ENCODE measurements at places on chromosomes 3 and 15.

DNA sequence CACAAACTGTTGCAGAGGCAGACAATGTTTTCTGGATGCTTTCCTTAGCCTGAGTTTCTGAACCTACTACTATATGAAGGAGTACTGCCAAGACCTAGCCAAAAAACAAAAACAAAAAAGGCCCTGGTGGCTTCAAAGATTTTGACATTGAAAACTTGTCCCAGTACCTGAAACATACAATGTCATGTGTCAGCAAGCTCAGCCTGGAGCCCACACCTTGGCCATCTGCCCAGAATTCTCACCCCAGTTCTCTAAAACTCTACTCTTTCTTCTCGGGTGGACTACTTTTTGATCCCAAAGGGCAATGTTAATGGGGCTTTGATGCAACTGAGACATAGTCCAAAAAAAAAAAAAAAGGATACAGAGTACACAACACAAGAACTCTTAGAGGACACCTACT lies 81.4 kb downstream of the FAM174B start:
- DNase-seq, result no peak

- DNase-seq, result no peak
These were observed 550.2 kb downstream of the PYDC2 start for GRCh38 chr3:192011137-192011536.

- no peak for DNase-seq
These were observed 315.0 kb downstream of the OXSM start for GRCh38 chr3:26104851-26105251.

GRCh38 chr3:75978686-75979085 lies 193.3 kb upstream of the ZNF717 start:
- no peak for DNase-seq

GRCh38 chr3:181920409-181920808 lies 208.7 kb downstream of the SOX2 start:
- no peak for DNase-seq

DNA sequence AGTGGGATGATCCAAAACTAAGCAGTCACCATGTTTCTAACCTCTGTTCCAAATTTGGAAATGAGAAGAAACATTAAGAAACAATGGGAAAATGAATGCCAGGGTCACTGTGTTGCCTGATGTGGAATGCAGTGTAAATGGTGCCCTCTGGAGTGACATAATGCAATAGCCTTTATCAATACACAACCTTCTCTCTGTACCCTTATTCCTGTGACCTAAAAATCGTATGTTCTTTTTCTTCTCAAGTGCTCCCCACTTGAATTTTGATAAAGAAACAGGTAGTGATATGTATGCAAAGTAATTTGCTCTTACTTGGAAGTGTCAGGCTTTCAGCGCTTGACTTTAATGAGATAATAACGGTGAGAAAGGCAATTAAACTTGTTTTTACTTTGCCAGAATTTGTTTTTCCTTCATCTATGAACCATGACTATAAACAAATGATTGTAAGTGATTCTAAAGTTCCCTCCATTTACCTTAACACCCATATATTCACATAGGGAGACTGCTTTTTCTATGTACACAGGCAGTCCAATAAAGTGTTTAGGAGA lies 145.8 kb upstream of the THRB start:
- peak; percentile 14 for DNase-seq

DNA sequence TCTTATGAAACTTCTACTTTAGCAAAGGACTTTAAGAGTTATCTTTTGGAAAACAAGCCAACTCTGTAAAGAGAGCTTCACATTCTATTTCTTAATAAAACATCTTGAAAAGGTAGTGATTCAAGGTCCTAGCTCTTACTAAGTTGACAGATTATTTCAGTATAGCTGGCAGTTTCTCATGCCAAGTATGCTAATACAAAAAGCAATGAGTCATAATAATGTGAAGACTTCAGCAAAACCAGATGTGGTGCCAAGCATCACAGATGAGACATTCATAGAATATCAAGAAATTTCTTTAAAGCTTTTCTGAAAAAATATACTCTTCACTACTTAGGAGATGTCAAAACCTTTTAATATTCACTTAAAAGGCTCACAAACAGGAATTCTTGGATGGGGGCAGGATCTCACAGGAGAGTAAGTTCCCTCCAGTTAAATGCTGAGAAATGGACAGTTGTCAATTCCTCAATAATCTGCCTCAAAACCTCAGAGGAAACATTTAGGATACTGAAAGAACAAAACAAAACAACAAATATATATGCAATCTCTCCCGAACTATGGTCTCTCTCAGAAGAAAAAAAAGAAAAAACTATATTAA lies 45.6 kb downstream of the DCBLD2 start:
- DNase-seq, result peak; percentile 80

GRCh38 chr3:118347396-118348168 lies 687.1 kb downstream of the IGSF11 start:
- no peak for DNase-seq

GRCh38 chr3:77149382-77149781 lies 109.5 kb downstream of the ROBO2 start:
- DNase-seq, result no peak

GRCh38 chr3:25782636-25782937 lies 656 bp downstream of the NGLY1 start:
- no peak for DNase-seq

GRCh38 chr15:69880571-69881301 lies 217.0 kb downstream of the TLE3 start:
- no peak for DNase-seq

DNA sequence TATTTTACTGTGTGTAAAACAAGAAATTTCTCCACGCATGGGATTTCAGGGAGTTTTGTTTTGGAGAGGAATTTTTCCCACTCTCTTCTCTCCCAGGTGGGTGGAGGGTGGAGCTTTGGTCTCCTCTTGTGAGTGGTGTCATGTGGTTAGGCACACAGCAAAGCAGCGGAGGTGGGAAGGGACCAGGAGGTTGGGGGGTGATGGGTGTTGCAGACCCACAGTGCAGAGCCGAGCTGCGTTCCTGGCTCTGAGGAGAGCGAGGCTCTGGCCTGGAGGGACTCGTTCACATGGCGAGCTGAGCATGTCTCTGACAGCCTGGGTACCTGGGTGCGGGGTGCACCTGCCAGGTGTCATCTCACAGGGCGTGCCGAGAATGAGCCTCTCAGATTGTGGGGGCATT lies 87.8 kb downstream of the RYR3 start:
- DNase-seq, result no peak

GRCh38 chr3:25306066-25306465 lies 122.0 kb upstream of the RARB start:
- DNase-seq, result no peak

DNA sequence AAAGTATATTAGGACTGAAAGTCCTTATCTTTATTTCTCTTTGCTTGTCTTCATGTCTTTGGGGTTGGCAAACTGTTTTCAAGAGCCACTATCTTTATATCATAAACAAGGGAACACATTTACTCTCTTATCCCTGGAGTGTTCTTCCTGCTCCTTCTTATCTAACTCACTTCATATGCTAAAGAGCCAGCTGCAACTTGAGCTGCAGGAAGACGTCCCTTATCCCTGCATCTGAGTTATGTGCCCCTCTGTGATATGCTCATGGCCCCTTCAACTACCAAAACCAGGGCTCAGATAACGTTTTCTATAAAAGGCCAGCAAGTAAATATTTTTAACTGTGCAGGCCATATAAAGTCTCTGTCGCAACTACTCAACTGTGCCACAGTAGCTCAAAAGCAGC lies 137.0 kb upstream of the CRBN start:
- no peak for DNase-seq

GRCh38 chr15:57854531-57854930 lies 148.0 kb downstream of the POLR2M start:
- DNase-seq, result no peak

- DNase-seq, result no peak
These were observed 135.6 kb downstream of the ALCAM start for GRCh38 chr3:105502333-105502732.

All from GM04503 (cell line).